Pons (tissue), 1 donor: ENCODE measurements at places on chromosomes 12 and 14.

- DNase-seq, result peak; percentile 24
Observed at GRCh38 chr14:51963286-51963685, 26.1 kb upstream of the RTRAF start.

DNA sequence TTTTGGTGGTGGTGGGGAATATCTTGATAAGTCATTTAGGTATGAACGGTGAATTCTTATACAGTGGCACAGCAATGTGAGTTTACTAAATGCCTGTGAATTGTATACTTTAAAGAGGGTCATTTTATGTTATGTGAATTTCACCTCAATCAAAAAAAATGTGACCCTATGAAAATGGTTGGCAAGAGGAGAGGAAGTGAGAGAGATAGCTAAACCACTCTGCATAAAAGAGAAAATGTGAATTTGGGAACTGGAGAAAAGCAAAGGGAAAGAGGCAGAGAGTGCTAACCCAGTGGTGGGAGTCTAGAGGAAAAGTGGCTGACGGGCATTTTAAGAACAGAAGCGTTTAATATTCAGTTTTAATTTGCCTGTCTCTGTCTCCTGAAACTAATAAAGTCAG lies 93.8 kb downstream of the SLC38A6 start:
- DNase-seq, result no peak

DNA sequence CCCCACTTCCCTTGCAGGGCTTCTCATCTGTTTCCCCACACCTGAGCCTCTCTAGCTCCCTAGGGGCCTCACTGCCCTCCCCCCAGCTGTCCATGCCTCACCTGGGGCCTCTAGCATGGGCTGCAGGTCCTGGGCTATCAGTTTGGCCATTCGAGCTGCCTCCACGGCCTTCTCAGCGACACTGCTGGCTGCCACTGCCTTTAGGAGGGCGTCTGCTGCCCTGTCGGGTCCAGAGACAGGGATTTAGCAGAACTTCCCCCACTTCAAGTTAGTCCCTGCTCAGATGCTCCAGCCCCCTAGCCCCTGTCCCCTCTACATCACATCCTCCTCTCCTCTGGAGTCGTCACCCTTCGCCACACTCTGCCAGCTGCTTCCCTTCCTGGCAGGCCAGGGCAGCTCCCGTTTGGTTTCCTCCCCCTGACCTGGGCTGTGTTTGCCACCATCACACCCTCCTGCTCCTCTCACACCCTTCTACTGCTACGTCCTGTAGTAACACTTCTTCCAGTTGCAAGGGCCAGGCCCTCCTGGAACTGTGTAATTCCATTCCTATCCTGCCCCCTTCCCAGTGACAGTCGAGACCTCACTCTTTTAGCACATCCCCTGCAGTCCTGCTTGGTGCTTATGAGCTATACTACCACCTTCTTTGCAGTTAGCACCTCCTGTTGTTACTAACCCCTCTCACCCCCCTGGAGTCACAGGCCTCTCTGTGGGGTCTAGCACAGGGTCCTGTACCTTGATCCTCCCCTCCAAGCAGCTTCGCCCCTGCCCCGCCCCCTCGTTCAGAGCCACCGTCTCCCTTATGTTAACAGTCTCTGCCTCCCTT lies 4.3 kb upstream of the AP1G2 start:
- no peak for DNase-seq

DNA sequence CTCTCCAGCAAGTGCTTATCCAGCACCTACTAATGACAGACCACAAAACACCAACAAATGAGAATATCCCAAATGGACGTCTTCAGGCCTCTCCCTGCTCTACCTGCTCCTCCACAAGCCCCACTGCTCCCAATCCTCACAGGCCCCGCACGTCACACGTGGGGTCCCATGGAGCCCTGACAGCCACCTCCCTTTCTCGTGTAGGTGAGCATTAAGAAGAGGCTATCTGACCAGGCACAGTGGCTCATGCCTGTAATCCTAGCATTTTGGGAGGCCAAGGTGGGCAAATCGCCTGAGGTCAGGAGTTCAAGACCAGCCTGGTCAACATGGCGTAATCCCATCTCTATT lies 5.4 kb downstream of the RIMBP2 start:
- DNase-seq, result no peak

DNA sequence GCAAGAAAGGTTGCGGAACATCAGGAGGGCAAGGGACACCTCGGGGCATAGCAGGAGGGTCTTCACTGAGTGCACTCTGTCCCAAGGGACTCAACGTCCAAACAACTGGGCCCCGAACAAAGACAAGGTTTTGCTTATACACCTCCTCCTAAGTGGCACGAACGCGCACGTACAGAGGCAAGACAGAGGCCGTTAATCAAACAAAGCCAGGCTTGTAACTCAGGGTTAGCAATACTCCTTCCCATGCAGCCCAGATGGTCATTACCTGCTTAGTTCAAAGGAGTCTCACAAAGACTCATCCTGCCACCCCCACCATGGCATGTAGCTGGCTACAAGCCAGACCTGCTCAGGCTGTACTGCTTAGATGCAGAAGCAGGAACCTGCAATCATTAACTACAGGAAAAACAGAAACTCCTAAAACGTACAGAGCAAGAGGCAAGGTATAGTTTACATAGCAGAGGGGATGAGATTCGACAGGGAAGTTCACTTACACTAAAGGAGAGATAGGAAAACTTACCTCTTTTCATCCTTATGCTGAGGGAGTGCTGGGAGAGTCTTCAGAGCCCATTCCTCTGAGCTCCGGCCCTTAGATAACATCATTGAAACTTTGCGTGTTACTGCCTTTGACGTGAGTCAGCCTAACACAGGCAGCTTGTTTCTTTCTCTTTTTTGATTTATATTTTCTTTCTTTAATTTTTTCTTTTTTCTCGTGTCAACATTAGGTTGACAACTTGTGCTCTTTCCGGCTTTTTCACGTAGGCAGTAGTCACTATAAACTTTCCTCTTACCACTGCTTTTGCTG lies 1319.1 kb downstream of the TMEM121 start:
- no peak for DNase-seq

- DNase-seq, result no peak
Observed at GRCh38 chr12:43835264-43835655, 621 bp upstream of the TMEM117 start.

DNA sequence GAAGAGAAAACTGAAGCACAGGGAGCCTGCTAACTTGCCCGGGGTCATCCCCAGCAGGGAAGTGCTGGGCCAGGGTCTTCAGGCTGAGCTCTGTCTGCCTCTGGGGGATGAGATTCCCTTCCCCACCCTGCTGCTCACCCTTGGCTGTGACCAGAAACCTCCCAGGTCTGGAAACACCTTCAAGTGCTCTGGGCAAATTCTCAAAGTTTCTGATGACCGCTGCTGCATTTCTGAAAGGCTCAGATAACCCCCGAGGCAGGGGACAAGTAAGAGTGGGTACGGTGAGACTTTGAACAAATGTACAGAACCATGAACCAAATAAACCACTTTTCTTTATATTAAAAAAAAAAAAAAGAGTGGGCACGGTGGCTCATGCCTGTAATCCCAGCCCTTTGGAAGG lies 41.3 kb downstream of the LTBP2 start:
- DNase-seq, result no peak
